ENCODE measurements at places on chromosomes 1 and 21.

- no peak for DNase-seq
Measured at GRCh38 chr1:20410503-20410902, 75.5 kb downstream of the CAMK2N1 start.

DNA sequence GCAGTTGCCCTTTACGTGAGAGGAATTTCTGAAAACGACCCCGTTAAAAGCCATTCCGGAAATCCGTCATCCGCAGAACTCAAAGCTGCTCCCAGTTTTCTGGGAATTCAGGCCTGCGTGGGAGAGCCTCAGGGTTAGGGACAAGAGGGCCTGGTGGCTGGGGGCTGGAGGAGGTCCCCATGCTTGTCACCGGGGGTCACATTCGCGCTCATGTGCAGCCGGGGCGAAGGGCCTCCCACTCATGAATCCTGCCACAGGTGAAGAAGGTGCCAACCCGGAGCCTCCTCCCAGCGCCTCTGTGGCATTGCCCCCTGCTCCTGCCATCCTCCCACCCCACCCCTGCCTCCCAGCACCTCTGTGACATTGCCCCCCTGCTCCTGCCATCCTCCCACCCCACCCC, 98.3 kb downstream of the PRDM16 start:
- DNase-seq: no peak

DNA sequence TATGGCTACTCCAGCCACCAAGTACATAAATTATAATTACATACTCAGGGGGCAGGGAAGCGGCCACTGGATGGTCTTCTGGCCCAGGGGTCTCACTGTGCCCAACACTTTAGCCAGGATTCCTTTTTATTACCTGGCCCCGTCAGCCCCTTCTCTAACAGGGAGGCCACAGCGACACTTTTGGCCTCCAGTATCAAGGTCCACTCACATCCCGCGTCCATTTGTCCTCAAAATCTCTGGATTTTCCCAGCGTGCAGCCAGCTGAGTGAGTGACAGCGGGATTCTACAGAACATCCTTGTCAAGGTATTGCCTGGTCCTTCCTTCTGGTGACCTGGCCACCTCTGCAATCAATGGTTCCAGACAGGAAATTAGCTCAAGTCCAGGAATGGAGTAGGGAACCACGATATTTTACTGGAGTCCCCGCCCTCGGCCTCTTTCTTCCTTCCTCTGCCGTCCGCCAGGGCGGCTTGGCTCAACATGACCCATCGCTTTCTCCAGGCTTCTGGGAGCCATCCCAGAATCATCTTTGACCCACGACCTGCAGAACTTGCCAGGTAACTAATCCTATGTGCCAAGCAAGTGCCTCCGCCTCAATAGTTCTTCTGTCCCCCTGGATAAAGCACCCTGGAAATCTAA, 2.7 kb upstream of the COL6A2 start:
- DNase-seq: no peak

DNA sequence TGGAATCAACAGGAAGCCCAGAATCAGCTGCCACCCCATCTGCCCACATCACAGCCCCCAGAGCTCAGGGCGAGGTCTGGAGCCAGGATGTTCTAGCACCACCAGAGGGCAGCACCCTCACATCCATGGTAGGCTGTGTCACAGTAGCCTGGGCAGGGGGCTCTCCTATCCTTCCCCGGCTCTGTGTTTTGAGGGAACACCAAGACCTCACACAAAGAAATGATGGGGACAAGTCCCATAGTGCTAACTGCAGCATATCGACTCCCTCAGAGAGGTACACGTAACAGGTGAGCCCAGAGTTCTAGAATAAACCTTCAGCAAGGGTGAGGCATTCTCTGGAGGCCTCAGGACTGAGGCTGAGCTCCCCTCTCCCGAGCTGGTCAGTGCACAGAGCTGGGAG, 2.3 kb upstream of the KCNC4 start:
- DNase-seq: no peak

Data from glomerular endothelial cell (primary cell).